Activated CD4-positive, alpha-beta memory T cell treated with anti-CD3 and anti-CD28 coated beads for 36 hours (primary cell): ENCODE measurements at places on chromosomes 6 and 20.

GRCh38 chr6:164854526-164854925, 454.9 kb downstream of the C6orf118 start:
- DNase-seq = no peak

DNA sequence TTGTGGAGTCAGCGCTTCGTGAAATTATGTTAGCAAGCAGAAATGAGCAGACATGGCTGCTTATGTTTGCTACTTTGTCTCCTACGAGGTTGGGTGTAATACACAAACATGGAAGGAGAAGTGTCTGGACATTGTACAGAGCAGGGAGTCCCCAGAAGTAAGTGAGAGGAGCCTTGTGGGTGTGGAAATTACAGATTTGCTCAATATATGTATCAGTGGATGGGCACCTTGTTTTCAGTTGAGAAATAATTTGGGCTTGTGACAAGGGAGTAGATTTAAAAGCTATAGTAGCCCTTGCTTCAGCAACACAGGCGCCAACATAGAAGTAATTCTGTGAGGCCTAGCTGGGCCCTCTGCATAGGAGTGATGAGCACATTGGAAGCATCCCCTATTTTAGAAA, 49.2 kb downstream of the HECA start:
- no peak for DNase-seq

DNA sequence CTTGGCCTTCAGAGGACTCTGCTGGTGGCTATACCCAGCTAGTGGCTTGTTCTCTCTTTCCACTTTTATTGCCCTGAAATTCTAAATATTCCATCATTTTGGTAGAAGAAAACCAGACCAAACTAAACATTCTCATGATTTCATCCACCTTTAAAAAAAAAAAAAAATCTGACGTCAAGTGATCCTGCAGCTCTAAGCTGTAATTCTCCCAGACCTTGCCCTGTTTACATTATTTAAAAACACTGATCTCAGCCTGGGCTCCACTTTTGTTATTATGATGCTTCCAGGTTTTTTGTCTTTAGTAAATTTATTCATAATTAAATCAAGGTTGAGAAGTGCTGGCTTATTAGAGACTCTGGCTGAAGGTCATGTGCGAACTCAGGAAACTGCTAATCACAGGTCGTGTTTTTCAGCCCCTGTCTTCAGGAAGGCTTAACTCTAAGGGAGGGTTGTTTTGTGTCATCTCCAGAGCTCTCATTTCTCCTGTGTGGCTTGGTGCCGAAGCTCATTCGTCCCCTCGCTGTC, 114.4 kb downstream of the MTHFD1L start:
- no peak for DNase-seq

GRCh38 chr6:110315869-110316398, 42.2 kb downstream of the METTL24 start:
- DNase-seq = no peak

- no peak for DNase-seq
Observed at GRCh38 chr6:52010145-52010544, 77.3 kb downstream of the PKHD1 start.
